Inflammatory macrophage treated with lipopolysaccharide for 4 hours (primary cell): ENCODE measurements at places on chromosomes 7 and 10.

GRCh38 chr7:25493805-25494366 lies 265.6 kb upstream of the NPVF start:
- no peak for DNase-seq

- no peak for DNase-seq
Observed at GRCh38 chr10:102421507-102421756, 796 bp downstream of the FBXL15 start.

DNA sequence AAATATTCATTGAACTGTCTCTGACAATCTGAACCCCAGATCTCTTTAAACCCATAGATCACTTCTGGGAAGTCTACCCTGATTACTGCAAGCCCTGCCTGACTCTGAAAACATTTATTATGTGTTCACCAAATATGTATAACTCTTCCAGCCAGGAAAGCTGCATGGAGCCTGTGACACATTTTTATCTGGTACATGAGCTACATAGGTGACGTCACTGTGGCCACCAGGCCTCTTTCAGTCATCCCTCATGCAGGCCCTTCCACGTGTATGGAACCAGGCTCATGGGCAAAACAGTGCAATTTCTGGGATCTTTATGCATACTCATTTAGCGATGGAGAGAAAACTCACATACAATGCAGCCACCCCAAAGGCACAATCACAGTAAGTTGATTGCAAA lies 133.9 kb upstream of the NUPR2 start:
- no peak for DNase-seq

DNA sequence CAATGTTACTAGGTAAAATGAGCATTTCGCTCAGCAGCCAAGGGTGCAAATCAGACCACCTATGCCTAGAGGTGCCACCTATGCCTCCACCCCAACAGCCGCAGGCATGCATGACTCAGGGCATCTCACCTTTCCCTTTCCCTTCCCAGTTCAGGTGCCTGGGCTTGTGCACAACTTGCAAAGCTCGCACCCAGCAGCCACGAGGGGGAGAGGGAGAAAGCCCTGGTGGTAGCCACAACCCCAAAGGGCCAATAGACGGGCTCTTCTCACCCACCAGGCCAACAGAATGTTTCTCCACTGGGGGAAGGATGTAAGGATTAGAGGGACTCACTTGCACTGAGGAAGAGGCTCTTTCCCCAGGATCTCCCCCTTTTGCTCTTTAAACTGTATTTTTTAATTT lies 462.3 kb upstream of the PCDH15 start:
- DNase-seq = no peak

DNA sequence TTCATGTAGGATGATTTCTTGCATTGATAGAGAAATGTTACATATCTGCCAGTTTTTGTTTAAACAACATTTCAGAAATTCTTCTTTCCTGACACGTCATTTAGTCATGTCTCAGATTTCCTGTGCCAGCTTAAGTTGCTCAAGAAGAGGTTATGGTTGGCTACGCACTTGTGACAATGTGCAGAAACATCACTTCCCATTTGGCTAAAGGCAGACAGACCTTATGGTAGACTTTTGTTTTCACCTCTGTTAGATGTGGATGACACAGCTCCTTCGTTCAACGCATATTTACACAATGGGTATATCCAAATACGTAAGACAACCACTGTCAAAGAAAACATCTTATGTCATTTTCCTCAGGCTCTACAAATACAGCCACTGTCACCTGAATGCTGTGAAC lies 125.8 kb downstream of the DOCK4 start:
- DNase-seq = peak; percentile 99

- no peak for DNase-seq
Observed at GRCh38 chr10:119347181-119347974, 140.0 kb downstream of the GRK5 start.

DNA sequence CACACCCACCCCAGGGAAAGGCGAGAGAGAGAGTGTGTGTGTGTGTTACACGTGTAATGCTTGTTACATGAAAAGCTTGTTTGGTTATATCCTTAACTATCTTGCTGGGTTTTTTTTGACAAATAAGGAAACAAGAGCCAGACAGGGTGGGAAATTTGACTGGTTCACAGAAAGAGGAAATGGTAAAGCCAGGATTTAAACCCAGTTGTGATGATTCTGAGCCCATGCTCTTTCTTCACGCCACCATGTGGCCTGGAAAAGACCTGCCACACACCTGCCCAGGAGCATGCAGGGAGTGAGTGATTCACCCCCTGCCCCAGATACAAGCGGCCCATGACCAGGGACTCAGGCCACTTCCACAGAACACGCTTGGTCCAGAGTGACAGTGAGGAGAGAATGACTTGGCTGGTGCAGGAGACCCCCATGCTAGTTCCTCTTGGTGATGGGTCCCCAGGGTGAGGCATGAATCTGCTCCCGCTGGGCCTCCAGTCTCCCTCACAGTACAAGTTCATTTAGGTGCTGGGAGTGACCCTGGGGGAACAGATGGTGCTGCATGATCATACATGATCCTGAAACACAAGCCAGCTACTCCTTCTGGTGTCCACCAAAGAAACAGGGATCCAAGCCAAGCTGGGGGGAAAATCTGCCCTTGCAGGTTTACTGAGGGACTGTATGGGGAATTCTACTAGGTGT lies 21.0 kb upstream of the EIF5AL1 start:
- peak; percentile 55 for DNase-seq

DNA sequence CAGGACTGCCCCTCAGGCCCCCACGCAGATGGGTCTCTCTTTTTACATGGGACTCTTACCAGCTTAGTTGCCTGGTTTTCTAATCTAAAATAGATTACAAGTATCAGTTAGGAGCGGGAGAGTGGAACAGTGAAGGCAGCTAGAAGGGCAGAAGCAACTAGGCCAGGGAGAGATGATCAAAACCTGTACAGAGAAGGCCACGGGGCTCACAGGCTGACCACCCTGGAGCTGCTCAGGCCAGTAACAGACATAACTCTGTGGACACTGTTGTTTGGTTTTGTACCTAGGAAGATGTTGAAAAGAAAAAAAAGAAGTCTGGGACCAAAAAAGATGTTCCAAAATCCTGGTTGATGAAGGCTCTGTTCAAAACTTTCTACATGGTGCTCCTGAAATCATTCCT lies 16.5 kb downstream of the ABCC2 start:
- no peak for DNase-seq

GRCh38 chr7:48426966-48427555 lies 255.8 kb downstream of the ABCA13 start:
- DNase-seq = no peak

DNA sequence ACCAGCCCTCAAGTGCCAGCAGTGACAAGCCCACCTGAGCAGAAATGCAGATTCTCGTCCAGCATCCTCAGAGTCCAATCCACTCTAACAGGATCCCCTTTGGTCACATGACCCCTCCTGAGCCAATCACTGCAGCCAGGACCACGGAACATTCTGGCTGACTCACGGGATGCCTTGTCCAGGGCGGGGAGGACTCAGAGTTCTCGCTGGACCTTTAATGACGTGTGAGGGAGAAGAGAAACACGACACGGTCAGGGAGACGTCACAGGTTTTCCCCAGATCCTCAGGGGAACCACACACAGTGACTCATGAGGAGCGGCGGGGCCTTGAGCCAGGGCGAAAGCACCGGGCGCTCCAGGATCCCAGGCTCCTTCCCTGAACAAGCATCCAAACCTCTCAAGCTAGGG lies 155.7 kb downstream of the PTPRN2 start:
- DNase-seq = peak; percentile 7

- no peak for DNase-seq
Observed at GRCh38 chr10:16586358-16587138, 64.9 kb upstream of the C1QL3 start.

DNA sequence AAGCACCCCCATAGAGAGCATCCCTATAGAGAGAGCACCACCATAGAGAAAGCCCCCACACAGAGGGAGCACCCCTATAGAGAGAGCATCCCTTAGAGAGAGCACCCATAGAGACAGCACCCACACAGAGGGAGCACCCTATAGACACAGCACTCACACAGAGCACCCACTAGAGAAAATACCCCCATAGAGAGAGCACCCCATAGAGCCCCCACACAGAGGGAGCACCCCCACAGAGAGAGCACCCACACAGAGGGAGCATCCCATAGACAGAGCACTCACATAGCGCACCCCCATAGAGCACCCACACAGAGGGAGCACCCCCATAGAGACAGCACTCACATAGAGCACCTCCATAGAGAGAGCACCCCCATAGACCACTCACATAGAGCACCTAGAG lies 48.6 kb downstream of the INSIG1 start:
- no peak for DNase-seq

- peak; percentile 91 for DNase-seq
Observed at GRCh38 chr7:48088559-48089045, 463 bp upstream of the UPP1 start.

- no peak for DNase-seq
Observed at GRCh38 chr10:118730756-118731456, 23.9 kb downstream of the CACUL1 start.

DNA sequence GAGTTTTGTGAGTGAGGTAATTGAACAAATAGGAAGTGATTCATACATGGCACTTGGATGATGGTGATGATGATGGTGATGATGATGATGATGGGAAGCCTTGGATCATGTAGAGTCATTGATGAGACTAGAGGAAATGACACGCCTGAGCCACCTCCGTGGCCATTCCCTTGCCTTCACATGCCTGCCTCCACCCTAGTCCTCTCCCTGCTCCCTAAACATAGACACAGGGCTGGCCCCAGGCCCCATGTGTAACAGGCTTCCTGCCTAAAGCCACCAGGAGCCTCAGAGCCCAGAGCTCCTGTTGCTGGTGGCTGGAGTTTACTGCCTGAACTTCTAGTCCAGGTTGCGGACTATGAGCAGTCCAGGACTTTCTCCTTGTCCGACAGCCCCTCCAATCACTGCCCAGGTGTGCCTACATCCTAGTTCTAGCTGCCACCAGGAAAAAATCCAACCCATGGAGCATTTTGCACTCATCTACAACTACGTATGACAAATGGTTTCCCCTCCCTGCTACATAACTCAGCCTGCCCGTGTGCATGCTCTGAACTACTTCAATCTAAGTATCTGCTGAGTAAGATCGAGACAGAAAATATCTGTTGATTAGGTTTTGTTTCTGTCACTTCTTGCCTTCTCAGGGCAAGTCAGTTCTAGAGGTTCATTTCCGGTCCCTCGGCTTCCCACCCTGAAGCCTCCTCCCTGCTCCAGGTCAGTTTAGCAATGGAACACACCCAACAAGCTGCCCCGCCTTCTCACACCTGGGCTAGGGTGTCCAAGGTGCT lies 35.5 kb upstream of the KDM7A start:
- peak; percentile 78 for DNase-seq

GRCh38 chr7:151693140-151693539 lies 173.4 kb upstream of the RHEB start:
- no peak for DNase-seq

GRCh38 chr7:96346293-96346953 lies 24.5 kb upstream of the SLC25A13 start:
- no peak for DNase-seq

DNA sequence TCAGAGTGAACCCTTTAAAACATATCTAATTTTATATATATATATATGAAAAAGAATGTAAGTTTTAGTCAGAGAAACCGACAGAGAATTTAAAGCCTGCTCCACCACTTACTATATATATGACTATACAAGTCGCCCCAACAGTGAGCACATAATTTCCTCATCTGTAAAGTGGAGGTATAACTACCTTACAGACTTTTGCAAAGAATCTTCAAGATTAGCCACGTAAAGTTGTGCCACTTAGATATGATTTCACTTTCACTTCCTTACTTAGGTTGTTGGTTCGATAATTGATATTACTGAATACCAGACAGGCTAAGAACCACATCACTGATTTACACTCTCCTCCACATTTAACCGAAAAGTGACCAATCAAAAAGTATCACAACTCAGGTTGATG lies 94.7 kb downstream of the PDE1C start:
- no peak for DNase-seq

GRCh38 chr10:118768041-118768919 lies 13.5 kb upstream of the CACUL1 start:
- DNase-seq = no peak

- DNase-seq = no peak
Observed at GRCh38 chr10:16442914-16443313, 6.1 kb downstream of the PTER start.

GRCh38 chr7:152340161-152340560 lies 95.6 kb downstream of the KMT2C start:
- DNase-seq = peak; percentile 47

GRCh38 chr10:126041804-126042231 lies 145.5 kb downstream of the FANK1 start:
- DNase-seq = peak; percentile 100

DNA sequence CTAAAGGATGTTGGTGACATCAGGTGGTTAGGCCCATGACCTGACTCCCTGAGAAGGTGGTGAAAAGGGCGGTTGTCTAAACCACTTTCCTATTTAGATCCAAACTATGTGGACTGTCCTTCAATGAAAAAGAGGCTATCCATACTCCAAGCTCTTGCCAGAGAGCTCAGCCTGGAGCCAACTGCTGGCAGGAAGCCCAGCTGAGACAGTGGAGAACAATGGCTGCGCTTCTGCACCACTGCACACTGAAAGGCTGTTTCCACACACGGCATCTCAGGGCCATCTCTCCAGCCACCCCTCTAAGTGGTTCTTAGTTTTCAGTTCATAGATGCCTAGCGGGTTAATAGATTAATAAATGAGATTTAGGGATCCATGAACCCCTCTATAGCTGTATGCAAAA lies 488.8 kb upstream of the ZMIZ1 start:
- no peak for DNase-seq

GRCh38 chr10:132803416-132804210 lies 17.7 kb upstream of the NKX6-2 start:
- no peak for DNase-seq

- DNase-seq = peak; percentile 81
Observed at GRCh38 chr7:92691578-92691977, 101.4 kb upstream of the FAM133B start.

DNA sequence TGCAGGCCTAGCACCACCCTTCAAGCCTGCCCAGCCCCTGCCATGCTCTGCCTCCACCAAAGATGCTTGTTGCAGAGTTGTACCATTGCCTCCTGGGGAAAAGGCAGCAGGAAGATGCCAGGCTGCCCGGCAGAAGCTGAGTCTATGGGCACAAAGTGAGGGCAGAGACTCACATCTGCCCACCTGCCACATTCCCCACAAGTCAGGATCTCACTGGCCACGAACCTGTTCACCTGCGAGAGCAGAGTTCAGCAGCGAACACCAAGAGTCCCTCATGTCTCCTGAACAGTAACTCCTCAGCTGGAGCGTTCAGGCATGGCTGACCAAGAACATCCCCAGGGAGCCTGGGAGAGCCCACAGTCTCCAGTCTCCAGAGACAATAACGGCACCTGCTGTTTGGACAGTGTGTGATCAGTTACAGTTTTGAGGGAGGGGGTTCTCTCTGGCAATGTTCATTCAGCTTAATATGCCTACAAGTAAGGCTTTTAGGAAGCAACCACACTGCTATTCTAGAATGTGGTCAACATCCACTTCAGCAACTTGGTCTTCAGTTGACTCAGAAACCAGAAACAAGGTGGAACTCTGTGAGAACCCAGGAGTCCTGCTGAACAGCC lies 78.5 kb downstream of the GRID1 start:
- no peak for DNase-seq

DNA sequence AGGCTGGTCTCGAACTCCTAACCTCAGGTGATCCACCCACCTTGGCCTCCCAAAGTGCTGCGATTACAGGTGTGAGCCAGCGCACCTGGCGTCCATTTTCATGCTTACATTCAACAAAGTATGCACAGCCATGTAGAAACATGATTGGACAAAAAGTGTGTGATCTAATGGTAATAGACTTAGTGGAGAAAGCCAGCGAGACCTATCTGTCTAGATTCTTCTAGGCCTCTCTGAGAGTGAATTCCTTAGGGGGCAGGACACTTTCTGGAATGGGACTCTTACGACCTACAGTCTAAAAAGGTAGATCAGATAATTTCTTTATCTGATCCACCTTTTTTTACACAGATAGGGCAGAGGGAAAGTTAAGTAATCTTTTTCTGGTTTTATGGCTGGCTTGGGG lies 46.3 kb upstream of the SDK1 start:
- DNase-seq = no peak
